ENCODE measurements at places on chromosomes 2 and 18. TPM values are rescaled to one million over a fixed set of nuclear protein-coding genes. Genes with fewer than 3 reads are reported as not detected.

DNA sequence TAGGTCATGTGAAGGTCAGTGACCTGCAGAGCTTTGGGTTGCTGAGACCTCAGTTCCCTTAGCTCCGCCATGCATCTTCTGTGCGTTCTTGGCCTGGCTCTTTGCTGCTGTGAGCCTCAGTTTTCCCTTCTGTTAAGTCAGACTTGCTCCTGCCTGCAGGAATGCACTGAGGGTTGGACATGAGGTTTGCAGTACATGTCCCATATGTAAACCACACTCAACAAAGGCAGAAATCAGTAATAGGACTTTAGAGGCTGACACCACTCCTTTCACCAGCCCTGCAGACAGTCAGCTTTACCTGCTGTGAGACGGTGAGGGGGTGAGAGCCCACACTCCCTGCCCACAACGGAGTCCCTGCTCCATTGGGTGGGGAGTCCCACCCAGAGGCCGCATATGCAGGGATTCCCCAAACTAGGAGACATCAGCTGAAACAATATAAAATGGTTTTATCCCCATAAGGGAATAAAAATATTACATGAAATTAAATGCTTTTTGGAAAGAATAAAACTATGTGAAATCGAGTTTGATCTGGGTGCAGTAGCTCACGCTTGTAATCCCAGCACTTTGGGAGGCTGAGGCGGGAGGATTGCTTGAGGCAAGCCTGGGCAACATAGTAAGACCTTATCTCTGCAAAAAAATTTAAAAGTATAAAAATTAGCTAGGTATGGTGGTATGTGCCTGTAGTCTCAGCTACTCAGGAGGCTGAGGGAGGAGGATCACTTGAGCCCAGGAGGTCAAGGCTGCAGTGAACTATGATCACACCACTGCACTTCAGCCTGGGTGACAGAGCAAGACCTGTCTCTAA, 55.1 kb downstream of the MYO7B start:
- peaks cover 6% of the 10 kb centered on the region for H3K27me3 ChIP-seq
- H3K27ac ChIP-seq = no peak overlapping the region
- no peak for DNase-seq
- no peaks in the 10 kb centered on the region for H3K36me3 ChIP-seq

GRCh38 chr18:31255953-31256352, 62.0 kb upstream of the DSG1 start:
- H3K4me1 ChIP-seq = peaks cover 15% of the 10 kb centered on the region
- no peak overlapping the region for H3K4me3 ChIP-seq
- no peak overlapping the region for H3K27ac ChIP-seq
- H3K36me3 ChIP-seq = no peaks in the 10 kb centered on the region
- no peak for DNase-seq

COL5A2 gene
- 4.5 TPM for total RNA-seq

SPAG16 gene
- total RNA-seq = 54.4 TPM

PCARE gene
- not detected for total RNA-seq

DNA sequence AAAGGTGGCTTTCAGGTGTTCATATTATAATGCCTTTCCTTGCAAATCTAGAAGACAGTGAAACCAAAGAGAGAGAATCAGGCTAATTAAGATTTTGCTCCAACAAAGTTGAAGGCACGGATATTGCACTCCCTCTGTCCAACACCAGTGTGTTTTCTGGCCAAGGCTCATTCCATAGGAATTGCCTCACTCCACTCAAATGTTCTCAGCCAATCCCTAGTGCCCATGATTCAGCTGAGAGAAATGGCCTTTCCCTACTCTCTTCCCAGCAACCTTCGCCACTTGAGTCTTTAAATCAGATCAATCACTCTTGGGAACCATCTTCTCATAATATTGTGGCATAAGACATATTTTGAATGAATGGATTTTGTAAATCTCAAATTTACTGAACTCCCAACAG, 768.2 kb upstream of the ACVR2A start:
- no peak for DNase-seq
- no peak overlapping the region for H3K4me3 ChIP-seq
- H3K4me1 ChIP-seq = no peaks in the 10 kb centered on the region
- H3K36me3 ChIP-seq = no peaks in the 10 kb centered on the region
- no peaks in the 10 kb centered on the region for H3K27me3 ChIP-seq

TOGARAM2 gene
- total RNA-seq = 0.98 TPM

GRCh38 chr2:66929632-66930338, 467.3 kb upstream of the ETAA1 start:
- no peaks in the 10 kb centered on the region for H3K36me3 ChIP-seq
- H3K4me1 ChIP-seq = peaks cover 17% of the 10 kb centered on the region
- no peak overlapping the region for H3K4me3 ChIP-seq
- H3K27me3 ChIP-seq = no peaks in the 10 kb centered on the region

- H3K4me3 ChIP-seq = no peak overlapping the region
- DNase-seq = no peak
- no peak overlapping the region for H3K27ac ChIP-seq
- H3K4me1 ChIP-seq = no peaks in the 10 kb centered on the region
- no peaks in the 10 kb centered on the region for H3K36me3 ChIP-seq
Observed at GRCh38 chr2:100224988-100225710, 82.8 kb upstream of the AFF3 start.

GRCh38 chr2:208627110-208627884, 220.7 kb downstream of the PTH2R start:
- no peaks in the 10 kb centered on the region for H3K4me1 ChIP-seq
- H3K27me3 ChIP-seq = no peaks in the 10 kb centered on the region
- no peak overlapping the region for H3K27ac ChIP-seq
- H3K4me3 ChIP-seq = no peak overlapping the region

CRYGA gene
- total RNA-seq = not detected

DNA sequence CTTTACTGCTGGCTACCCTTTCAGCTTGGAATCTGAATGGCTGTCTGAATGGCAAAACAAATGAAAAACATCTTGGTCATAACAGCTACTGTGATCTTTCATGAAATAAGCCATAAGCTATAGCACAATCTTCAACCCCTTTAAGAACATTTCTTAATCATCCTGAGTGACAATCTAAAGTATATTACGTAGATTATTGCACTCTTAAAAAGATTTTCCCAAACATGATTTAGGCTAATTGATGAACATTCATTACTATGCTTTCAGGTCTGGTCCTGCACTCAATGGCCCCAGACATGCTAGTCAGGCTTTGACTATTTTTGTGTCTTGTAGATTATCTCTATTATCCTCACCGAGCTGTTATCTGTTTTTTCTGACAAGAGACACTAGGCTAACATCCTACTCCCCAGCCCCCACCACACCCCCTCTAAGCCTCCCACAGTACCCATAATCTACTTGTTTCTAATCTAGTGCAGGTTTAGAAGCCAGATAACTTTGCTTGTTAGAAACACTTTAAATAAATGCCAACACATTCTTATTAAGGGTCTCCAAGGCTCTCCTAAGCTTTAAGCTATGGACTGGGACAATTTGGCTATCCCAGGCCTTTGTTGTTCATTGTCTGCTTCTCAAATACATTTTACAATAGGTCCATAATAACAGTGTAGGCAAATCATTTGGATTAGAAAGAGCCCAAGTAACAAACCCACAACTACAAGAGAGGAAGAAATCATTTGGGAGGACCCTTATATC, 4.2 kb downstream of the SMAD2 start:
- no peaks in the 10 kb centered on the region for H3K36me3 ChIP-seq
- peak overlapping the region; percentile 2 for H3K4me3 ChIP-seq
- H3K4me1 ChIP-seq = peaks cover 39% of the 10 kb centered on the region
- H3K27ac ChIP-seq = peak overlapping the region; percentile 82
- no peak for DNase-seq

- no peaks in the 10 kb centered on the region for H3K4me1 ChIP-seq
- DNase-seq = no peak
- H3K27me3 ChIP-seq = peaks cover 19% of the 10 kb centered on the region
- no peaks in the 10 kb centered on the region for H3K36me3 ChIP-seq
Observed at GRCh38 chr18:13364721-13365205, 146.2 kb downstream of the LDLRAD4 start.

DNA sequence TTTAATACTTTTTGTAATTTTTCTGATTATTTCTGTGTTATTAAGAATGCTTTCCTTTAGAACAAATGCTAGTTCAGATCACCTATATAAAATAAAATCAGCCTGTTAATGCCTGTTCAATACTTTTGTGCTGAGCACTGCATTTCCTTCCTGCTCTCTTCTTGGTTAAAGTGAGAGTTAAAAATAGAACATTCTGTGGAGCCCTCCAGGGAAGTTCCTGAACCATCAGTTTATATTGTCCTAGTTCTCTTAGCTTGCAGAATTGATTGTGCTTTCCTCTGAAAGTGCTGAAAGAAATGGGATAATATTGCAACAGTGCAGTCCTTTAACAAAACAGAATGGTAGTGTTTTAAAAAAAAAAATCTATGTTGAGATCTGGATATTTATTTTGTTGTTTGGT, 74.6 kb upstream of the UBXN4 start:
- H3K27ac ChIP-seq = no peak overlapping the region
- DNase-seq = no peak
- peaks cover 2% of the 10 kb centered on the region for H3K4me1 ChIP-seq
- no peaks in the 10 kb centered on the region for H3K27me3 ChIP-seq
- peaks cover 14% of the 10 kb centered on the region for H3K36me3 ChIP-seq

GRCh38 chr18:13570856-13571495, 155.4 kb downstream of the FAM210A start:
- peaks cover 2% of the 10 kb centered on the region for H3K27me3 ChIP-seq
- H3K4me3 ChIP-seq = no peak overlapping the region
- no peaks in the 10 kb centered on the region for H3K36me3 ChIP-seq
- no peak overlapping the region for H3K27ac ChIP-seq
